ENCODE measurements at places on chromosomes 13 and 19.

GRCh38 chr13:42883142-42883541, 101.8 kb downstream of the FAM216B start:
- DNase-seq = no peak

GRCh38 chr19:31349160-31349881, at the start of gene TSHZ3:
Gene TSHZ3 (minus strand): TSS chr19:31349436. CDS start chr19:31349219, 217 bp downstream.
- DNase-seq = peak; percentile 87

DNA sequence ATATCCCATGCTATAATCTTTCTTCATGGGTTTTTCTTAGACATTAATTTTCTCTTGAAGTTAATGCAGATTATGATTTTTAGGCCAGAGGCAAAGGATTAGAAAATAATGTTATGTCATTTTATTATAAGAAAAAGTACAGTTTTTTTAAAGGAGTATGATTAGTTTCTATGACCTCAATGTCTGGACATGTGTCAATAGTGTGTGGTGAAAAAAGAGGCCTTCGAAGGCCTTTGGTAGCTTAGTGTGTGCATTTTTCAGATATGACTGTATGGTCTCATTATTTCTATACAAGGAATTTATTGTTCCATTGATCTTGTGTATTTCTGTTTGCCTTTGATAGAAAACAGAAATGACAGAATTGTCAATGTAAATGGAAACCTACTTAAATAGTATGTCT, 195.6 kb downstream of the GPC5 start:
- peak; percentile 22 for DNase-seq

- no peak for DNase-seq
Observed at GRCh38 chr13:69168436-69168835, 939.2 kb upstream of the ATXN8OS start.

DNA sequence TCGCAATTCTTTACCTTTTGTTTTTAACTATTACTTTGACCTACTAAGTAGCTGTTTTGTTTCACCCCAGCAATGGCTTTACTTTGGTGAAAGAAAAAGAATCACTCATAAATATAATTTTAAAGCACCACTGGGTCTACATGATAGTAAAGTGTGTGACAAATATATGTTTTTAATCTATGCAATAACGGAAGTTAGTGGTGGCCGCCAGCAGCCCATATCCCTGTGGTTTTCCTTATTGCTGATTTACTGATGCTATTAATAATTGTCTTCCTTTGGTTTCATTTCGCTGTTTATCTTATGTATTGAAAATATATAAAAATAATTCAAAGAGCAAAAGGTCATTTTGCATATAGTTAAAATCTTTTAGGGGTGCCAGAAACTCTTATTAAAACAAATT, 491.3 kb downstream of the DIAPH3 start:
- DNase-seq = no peak

GRCh38 chr13:73631411-73631810, 502.8 kb downstream of the KLF12 start:
- no peak for DNase-seq

DNA sequence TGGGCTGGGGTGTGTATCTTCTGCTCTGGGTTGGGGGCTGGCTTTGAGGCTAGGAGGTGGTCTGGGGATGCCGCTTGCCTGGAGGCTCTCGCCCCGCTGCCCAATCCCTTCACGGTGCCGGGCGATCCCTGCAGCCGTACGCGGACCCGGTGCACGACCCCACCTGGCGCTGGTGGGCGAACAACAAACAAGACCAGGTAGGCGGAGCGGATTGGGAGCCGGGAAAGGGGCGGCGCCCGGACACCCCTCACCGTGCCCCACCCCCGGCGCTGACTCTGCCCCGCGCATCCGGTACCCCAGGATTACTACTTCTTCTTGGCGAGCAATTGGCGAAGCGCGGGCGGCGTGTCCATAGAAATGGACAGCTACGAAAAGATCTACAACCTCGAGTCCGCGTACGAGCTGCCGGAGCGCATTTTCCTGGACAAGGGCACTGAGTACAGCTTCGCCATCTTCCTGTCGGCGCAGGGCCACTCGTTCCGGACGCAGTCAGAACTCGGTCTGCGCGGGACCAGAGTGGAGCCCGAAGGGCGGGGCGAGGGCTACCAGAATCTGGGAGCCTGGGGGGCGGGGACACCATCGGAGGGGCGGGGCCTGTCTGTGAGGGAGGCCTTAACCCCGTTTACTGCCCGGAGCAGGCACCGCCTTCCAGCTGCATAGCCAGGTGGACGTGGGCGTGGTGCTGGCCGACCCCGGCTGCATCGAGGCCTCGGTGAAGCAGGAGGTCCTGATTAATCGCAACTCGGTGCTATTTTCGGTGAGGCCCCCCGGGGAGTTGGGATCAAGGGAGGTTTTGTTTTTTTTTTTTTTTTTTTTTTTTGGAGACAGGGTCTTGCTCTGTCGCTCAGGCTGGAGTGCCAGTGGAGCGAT, 12.1 kb upstream of the PSMD8 start:
- DNase-seq = peak; percentile 54

GRCh38 chr19:30362156-30362754, 9.9 kb upstream of the ZNF536 start:
- no peak for DNase-seq

- DNase-seq = no peak
Observed at GRCh38 chr19:6055013-6055795, 55.1 kb downstream of the RFX2 start.

- DNase-seq = no peak
Observed at GRCh38 chr19:49682274-49682673, 5.2 kb downstream of the PRMT1 start.

GRCh38 chr19:41424335-41425173, 2.6 kb downstream of the B3GNT8 start:
- DNase-seq = no peak

DNA sequence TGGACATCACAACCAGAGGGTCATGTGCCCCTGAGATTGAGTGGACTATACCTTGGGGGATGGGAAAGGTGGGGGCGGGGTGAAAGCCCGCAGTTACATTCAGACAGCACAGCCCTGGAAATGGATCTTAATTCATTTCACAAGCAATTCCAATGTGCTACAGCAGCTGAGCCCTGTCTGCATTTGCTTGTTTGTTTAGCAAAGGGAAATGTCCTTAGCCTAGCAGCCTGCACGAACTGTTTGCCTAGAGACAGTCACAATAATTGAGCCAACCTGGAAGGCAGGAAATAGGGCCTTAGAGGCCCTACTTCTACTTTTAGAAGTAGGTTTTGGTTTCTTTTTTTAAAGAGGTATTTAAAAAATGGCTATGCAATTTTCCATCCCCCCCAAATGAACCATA, 177.3 kb upstream of the KL start:
- peak; percentile 72 for DNase-seq

GRCh38 chr19:42563352-42564210, 31.1 kb downstream of the CEACAM8 start:
- DNase-seq = peak; percentile 39

GRCh38 chr19:49781394-49781793, 14.6 kb downstream of the AP2A1 start:
- DNase-seq = no peak

DNA sequence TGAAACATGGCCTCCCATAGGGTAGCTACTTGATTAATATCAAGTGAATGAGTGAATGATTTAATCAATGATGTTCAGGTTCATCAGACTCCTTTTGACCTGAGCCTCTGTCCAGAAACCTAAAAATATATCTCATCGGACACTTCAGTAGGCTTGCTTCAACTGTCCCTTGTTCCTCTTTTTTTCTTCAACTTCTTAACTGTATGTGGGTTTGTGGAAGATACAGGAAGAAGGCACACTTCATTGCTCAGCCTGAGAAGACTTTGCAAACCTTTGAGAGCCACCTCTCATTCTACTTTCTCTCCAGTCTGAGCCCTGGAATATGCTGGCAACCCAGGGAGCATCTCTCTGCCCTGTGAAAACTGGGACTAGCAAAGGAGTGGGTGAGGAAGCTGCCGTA, 557.0 kb downstream of the FGF9 start:
- DNase-seq = no peak

DNA sequence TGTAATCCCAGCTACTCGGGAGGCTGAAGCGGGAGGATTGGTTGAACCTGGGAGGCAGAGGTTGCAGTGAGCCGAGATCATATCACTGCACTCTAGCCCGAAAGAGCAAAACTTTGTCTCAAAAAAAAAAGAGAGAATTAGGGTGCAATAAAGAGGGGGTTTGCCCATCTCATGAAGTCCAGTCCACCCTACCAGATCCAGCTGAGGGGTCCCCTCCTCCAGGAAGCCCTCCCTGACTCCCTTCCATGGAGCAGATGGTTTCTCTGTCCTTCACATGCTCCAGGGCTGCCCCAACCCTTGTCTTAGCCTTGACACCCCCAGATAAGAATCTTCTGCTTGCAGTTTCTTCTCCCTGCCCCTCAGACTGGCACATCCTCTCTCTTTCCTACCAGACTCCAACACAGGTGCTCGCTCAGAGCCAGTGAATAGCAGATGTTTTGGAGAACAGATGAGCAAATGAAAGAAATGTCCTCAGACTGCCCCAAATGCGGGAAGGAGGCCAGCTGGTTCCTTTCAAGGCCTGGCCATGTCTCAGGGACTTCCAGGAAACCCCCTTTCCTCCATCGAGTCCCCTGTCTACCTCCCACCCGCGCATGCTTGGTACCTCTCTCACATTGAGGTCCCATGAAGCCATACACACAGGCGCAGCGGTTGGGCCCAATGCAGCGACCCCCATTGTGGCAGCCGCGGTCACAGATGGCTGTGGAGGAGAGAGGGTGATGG, 5.0 kb downstream of the FBN3 start:
- DNase-seq = no peak

GRCh38 chr13:30446126-30446500, 19.6 kb downstream of the HMGB1 start:
- DNase-seq = no peak

DNA sequence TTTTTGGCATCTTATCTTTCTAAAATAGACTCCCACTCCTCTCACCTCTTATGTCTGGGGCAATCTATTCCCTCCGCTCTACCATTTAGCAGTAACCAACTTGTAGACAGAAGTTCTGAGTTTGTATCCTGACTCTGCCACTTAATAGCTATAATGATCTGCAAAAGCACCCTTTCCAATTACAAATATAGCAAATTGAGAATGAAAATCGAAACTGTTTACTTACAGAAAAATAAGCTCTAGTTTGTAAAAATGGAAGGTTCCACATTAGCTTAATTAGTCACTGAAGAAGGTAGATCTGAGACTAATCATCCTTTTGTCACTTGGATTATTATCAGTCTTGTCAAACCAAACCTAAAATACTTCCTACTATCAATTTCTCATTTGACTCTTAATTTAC, 409.3 kb downstream of the DIAPH3 start:
- no peak for DNase-seq

GRCh38 chr19:1240925-1241324, 626 bp upstream of the ATP5F1D start:
- DNase-seq = no peak

- DNase-seq = peak; percentile 62
Observed at GRCh38 chr13:60111691-60112090, 52.0 kb downstream of the DIAPH3 start.

- DNase-seq = no peak
Observed at GRCh38 chr13:51542346-51543242, 41.7 kb upstream of the WDFY2 start.

DNA sequence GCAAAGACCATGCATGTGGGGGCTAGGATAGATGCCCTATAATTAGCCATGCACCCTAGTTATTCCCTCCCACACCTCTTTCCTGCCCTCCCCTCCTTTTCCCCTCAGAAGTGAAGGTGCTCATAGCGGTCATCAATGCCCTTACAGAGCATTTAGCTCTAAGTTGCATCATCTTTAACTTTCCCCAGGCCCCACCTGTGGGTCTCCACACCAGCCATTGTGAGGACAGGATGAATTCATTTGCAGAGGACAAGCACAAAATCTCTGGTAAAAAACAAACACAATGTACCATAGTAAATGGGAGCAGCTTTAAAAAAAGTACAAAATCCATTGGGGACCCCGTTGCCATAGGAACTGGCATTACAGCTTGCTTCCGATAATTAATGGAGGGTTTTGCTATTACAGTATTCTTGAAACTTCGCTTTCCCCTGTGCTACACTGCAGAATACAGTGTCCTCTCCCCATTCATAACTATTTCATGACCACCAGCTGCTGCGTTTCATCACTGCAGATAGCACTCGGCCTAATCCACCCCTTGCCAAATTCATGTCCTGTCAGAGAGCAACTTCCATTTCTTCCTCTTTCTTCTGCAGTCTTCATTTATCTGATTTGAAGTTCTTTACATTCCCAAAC, 110.5 kb downstream of the ZDHHC20 start:
- no peak for DNase-seq

GRCh38 chr13:111431206-111431605, 110.8 kb downstream of the TEX29 start:
- DNase-seq = no peak

- DNase-seq = no peak
Observed at GRCh38 chr19:17255150-17255621, 9.4 kb downstream of the USHBP1 start.

DNA sequence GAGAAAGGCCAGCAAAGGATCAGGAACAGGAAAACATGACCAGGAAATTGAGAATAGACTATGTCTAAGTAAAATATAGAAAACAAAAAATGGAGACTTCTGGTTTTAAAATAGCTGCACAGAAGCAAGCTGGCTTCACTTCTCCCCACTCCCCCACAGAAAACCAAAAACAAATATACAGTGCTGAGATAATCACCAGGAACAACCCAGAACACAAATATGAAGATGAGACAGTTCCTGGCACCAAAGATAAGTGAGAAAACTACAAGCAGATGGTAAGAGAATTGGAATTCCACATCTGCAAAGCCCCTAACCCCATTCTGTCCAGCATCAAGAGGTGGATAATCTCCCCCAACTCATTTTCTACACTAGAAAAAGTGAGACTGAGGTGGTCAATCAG, 397.7 kb downstream of the SUCLA2 start:
- DNase-seq = no peak

DNA sequence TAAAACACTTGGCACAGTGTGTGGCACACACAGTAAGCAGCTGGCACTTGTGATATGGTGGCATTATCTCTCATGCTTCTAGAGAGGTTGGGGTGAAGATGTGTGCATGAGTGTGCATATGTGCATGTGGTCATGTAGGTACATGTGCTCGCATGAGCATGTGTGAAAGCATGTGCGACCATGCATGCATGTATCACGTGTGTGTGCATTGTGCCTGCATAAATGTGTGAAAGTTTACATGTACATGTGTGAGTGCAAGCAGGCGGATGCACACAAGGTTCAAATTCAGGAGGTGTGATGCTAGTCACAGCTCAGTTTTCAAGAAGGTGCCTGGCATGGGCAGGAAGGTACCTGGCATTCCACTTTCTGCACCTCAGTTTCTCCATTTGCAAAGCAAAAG, 59.0 kb upstream of the UQCRFS1 start:
- DNase-seq = no peak
